ENCODE measurements at places on chromosomes 4 and X.

DNA sequence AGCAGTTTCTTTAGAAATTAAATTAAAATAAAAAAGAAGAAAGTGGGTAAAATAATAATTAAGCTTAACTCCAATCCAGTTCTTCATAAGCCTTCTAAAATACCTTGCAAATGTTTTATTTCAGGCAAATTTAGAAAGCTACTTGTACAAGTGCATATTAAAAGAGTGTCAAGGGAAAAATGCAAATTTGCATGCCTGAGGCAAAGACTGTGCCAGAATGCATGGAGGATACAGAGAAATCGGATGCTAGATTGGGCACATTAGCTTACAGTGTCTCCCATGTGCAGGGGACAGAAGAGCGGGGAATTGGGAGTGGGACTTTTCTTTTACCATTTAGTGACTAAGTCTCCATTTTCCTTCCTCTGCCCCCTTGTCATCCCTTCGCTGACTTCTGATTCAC lies 173.0 kb upstream of the NWD2 start:
- DNase-seq = no peak

- no peak for DNase-seq
Measured at GRCh38 chr4:40493160-40493559, 136.5 kb downstream of the RBM47 start.

DNA sequence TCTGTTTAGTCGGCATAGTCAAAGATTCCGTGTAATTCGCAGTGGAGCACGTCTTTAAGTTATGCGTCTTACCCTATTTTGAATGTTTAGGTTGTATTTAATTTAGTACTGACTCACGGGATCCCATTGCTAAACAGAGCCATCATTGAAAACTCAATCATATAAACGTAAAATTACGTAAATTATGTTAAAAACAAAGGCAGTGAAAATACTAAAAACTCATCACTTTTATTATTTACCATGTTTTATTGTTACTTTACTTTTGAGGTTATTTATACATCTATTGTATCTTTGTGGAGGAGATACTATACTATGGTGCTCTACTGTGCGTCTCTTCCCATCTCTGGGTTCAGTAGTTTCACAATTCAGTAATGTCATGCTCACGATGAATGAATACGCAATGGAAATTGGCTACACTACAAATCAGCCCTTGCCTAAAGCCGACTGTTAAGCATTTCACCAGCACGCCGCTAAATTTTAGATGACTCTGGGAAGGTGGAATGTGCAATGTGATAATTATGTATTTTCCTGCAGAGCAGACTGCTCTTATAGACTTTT lies 944 bp downstream of the FUNDC2 start:
- DNase-seq = no peak

DNA sequence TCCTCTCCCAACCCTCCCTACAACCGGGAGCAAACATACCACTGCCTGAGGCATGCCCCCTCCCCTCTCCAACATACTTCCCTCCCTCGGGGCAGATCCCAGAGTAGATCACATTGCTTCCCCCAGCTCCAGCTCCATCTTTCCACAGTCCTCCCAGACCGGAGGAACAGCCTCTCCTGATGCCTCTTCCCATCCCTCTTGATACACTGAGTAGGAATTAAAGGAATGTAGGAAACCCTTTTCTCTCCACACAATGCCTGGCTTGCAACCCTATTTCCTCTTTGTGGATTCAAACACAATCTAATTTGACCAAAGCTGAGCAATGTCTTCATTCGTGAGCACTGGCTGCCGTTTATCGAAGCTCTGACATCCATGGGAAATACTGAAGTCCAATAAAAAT lies 339.8 kb downstream of the BCOR start:
- DNase-seq = peak; percentile 81

- DNase-seq = no peak
Measured at GRCh38 chr4:88705805-88706492, 8.3 kb upstream of the NAP1L5 start.

- peak; percentile 32 for DNase-seq
Measured at GRCh38 chr4:7366180-7366945, 68.4 kb downstream of the PSAPL1 start.

GRCh38 chr4:148034813-148035212 lies 302.9 kb downstream of the ARHGAP10 start:
- no peak for DNase-seq

DNA sequence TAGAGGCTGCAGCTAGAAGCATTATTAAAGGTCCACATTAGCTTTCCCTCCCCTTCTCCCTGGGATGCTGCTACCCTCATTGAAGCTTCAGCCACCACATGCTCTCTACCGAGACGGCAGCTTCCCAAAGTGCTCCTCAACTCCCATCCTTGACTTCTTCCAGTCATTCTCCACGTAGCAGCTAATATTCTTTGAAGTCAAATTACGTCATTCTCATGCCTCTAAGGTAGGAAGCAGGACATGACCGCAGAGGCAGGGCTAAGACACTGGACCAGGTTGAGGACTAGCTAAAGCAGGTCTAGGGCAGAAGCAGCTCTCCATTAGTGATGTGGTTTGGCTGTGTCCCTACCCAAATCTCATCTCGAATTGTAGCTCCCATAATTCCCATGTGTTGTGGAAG lies 128.3 kb downstream of the SHOX start:
- DNase-seq = no peak

- DNase-seq = no peak
Measured at GRCh38 chr4:150315691-150316090, 237.4 kb downstream of the DCLK2 start.

GRCh38 chr4:141330616-141331015 lies 109.9 kb downstream of the ZNF330 start:
- DNase-seq = no peak

GRCh38 chr4:186820391-186820891 lies 96.8 kb upstream of the FAT1 start:
- DNase-seq = peak; percentile 80

GRCh38 chr4:94408549-94409374 lies 43.0 kb upstream of the PDLIM5 start:
- DNase-seq = peak; percentile 26

DNA sequence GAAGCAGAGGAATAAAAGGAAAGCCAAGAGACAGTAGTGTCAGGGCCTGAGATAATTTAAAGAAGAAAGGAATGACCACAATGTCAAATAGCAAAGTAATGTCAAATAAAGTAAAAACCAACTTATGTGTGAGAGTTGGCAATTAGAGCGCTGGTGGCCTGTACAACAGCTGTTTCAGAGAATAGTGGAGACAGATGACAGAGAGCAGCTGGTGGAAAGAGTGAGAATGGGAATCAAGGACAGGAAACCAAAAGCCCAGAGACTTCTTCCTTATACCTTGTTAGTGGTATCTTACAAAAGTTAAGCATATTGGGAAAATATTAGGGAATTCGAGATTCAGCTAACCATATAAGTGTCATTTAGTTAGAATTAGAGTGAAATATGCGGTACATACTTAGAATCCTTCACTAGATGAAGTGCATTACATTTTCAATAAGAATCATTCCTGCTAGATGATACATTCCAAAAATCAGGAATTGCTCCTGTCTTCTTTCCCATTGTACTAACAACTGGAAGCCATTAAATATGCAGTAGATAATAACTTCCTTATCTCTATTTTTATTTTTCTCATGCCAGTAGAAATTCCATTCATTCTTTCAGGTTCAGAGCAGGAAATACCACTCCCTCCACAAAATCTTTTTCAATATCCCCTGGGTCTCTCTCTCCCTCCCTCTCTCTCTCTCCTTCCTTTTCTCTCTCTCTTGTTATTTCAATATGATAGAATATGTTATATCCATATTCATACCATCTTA lies 525.4 kb downstream of the CENPC start:
- DNase-seq = no peak

GRCh38 chr4:70903291-70903603 lies 1.1 kb downstream of the MOB1B start:
- DNase-seq = peak; percentile 56

GRCh38 chr4:88706574-88706973 lies 8.9 kb upstream of the NAP1L5 start:
- peak; percentile 58 for DNase-seq

DNA sequence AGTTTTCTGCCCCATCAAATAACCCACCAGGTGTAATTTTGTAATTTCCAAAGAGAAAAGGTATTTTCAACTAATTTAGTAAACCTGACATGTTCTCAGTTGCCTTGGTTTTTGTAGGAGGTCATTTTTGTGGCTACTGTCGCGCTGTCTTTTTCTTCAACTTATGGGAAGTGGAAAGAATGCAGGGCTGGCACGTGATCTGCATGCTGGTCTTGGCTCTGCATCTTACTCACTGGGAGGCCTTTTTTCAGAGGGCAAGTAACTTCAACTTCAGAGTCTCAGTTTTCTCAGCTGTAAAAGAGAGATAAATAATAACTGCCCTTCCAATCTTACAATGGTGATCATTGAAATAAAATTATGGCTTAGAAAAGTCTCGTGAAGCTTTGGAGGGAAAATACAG lies 109.9 kb upstream of the SMIM10 start:
- no peak for DNase-seq

GRCh38 chrX:123518791-123519190 lies 214.1 kb downstream of the THOC2 start:
- no peak for DNase-seq

- DNase-seq = no peak
Measured at GRCh38 chrX:29257521-29257920, 670.3 kb downstream of the IL1RAPL1 start.

DNA sequence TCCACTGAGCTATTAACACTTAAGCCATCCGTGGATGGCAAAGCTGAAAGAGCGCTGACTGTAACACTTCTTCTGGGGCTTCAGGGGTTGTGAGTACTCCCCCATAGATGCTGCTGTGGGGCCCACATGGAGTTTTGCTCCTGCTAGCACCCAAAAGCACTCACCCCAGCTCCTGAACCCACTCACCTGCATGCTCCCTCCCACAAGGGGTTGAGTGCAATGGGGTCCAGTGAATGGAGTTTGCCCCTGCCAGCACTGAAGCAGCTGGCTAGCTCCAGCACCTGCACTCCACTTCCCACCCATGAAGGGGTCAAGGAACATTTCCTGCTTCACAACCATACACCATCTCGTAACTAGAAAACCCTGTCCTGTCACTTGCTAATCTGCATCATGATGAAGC lies 78.9 kb downstream of the IL21 start:
- no peak for DNase-seq

- peak; percentile 91 for DNase-seq
Measured at GRCh38 chr4:7156761-7157488, 35.4 kb upstream of the SORCS2 start.

- no peak for DNase-seq
Measured at GRCh38 chr4:116899561-116899960, 185.8 kb downstream of the TRAM1L1 start.

DNA sequence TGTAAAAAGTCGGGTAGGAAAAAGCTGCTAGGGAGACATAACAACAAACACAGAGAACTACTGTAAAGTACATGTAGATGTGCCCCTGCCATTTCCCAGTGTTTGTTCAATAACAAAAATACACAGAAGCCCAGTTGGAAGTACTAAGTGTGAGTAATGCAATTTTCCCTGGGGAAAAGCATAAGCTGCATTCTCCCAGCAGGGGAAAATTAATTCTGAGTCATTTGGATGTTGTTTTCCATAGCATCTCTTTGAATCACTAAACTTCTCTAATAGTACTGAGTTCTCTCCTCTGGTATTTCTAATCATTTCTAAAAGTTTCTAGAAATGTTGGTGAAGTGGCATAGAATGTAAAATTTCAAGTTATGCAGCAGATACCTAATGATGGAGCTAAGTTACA lies 1114.9 kb downstream of the C4orf33 start:
- DNase-seq = peak; percentile 71

- DNase-seq = no peak
Measured at GRCh38 chr4:90099812-90100211, 27.4 kb upstream of the CCSER1 start.

- DNase-seq = peak; percentile 68
Measured at GRCh38 chr4:7540206-7540605, 105.5 kb upstream of the PSAPL1 start.

GRCh38 chr4:160717848-160718247 lies 1446.0 kb downstream of the FSTL5 start:
- DNase-seq = no peak

DNA sequence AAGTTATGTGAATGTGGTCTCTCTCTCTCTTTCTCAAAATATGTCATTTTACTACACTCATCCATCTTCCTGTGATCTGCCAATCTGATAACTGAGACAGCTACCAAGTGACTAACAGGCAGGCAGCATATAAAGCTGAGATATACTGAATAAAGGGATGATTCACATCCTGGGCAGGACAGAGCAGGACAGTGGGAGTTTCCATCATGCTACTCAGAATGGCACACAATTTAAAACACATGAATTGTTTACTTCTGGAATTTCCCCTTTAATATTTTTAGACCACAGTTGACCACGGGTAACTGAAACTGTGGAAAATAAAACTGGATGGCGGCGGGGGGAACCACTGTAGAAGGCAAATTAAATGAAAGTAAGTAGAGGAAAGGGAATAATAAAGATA lies 58.6 kb upstream of the DCTD start:
- peak; percentile 88 for DNase-seq

GRCh38 chr4:73673286-73673685 lies 53.0 kb upstream of the RASSF6 start:
- no peak for DNase-seq

- no peak for DNase-seq
Measured at GRCh38 chrX:103699243-103699642, 11.5 kb upstream of the TMEM31 start.

GRCh38 chr4:94577136-94577535 lies 125.4 kb downstream of the PDLIM5 start:
- DNase-seq = no peak

- DNase-seq = no peak
Measured at GRCh38 chr4:176856421-176856820, 63.7 kb upstream of the VEGFC start.

DNA sequence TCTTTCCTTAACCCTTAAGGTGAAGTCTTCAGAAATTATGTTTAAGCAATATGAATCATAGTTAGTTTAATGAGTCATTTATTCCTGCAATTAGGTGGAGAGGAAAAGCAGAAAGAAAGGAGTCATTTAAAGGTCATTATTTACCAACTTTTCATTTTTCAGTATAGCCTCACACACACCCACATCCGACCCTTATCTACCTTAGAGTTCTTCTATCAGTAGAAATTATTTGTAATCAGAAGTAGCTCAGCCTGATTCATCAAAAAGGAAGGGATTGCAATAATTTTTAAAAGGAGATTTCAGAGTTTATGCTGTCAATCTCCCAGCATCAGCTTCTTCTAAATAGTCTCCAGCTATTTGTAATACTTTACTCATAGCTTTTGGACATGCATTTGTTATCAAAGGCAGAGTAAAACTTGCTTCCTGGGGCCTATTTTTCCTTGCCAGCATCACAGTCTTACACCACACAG lies 5.9 kb downstream of the ANXA10 start:
- peak; percentile 72 for DNase-seq

GRCh38 chr4:116734178-116734577 lies 351.2 kb downstream of the TRAM1L1 start:
- DNase-seq = no peak

- DNase-seq = no peak
Measured at GRCh38 chr4:184911310-184911709, 85.5 kb upstream of the ACSL1 start.

GRCh38 chrX:50877310-50877709 lies 33.2 kb upstream of the BMP15 start:
- no peak for DNase-seq

- DNase-seq = peak; percentile 100
Measured at GRCh38 chr4:184825896-184826690, at the start of gene ACSL1. ACSL1 (minus strand) TSS chr4:184825968; CDS start chr4:184803514, 22,454 bp downstream.

Data from osteoblast (primary cell).